ENCODE measurements at places on chromosomes 2 and 18.

GRCh38 chr2:163246135-163246534, 407.6 kb upstream of the KCNH7 start:
- DNase-seq = no peak

DNA sequence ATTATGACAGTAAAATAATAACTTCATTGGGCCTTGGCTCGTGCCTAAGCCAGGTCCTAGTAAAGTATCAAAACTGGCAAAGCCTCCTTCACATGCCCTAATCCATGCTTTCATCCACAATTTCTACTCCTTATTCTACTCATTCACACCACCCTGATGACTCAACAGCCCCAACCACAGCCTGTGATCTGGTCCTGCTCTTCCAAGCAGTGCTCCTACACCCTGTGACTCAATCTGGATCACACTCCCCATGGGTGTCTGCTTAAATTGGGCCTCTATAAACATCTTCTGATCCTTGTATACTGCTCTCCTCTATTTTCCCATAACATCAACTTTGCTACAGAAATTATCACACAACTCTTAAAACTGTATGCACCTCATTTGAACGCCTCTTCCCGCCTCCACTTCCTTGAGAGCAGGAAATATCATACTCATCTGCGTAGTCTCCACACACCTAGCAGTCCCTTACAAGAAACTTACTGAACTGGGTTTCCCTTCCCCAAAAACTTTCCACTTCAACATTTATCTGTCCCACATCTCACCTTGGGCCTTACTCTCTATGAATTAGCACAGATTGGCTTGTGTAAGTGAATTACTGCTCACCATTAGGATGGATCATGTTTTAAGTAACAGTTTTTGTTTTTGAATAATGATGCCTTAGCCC, 15.9 kb downstream of the GTF3C3 start:
- DNase-seq = no peak

- DNase-seq = no peak
Observed at GRCh38 chr18:45056926-45057325, 376.2 kb downstream of the SETBP1 start.

- DNase-seq = no peak
Observed at GRCh38 chr2:216312441-216312840, 59.8 kb downstream of the MARCHF4 start.

DNA sequence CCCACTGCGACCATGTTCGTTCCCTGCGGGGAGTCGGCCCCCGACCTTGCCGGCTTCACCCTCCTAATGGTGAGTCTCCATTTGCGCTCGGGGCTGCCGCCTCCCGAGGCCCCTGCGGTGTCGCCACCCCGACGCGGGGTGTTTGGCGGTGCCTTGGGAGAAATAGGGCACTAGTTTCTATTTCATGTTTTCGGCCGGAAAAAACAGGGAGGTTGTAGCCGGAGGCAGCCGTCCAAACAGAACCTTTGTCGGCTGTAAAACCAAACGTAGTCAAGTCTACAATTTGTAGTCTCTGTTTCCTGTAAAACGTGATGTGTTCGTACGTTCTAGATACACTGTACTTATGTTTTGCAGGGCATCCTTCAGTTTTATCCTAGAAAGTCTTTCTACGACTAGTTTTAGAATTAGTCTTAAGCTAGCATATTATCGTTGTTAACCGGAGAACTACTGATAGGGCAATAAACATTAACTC, 290 bp downstream of the PSMG2 start:
- no peak for DNase-seq

GRCh38 chr2:65937379-65938160, 497.4 kb upstream of the MEIS1 start:
- DNase-seq = no peak

DNA sequence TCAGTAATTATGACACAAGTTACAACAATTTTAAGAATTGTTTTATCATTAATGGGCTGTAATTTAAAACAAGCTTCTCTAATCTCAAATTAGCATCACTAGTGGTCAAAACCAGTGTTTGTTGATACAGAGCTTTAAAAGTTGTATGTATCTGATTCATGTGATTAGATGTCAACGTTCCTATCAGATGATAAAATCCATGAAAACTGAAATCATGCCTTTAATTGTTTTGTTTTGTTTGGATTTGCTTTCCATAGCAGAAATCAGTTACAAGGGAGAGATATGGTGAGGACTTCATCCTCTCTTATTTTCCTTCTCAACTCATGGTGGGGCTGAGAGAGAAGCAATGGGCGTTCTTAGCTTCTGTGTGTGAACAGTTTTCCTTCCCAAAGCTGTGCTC, 469.6 kb downstream of the PID1 start:
- DNase-seq = no peak

GRCh38 chr2:150225030-150225429, 262.4 kb downstream of the RND3 start:
- DNase-seq = no peak

GRCh38 chr18:74183130-74183529, 34.8 kb downstream of the TIMM21 start:
- DNase-seq = no peak

GRCh38 chr2:147689220-147689909, 155.5 kb upstream of the ACVR2A start:
- no peak for DNase-seq

DNA sequence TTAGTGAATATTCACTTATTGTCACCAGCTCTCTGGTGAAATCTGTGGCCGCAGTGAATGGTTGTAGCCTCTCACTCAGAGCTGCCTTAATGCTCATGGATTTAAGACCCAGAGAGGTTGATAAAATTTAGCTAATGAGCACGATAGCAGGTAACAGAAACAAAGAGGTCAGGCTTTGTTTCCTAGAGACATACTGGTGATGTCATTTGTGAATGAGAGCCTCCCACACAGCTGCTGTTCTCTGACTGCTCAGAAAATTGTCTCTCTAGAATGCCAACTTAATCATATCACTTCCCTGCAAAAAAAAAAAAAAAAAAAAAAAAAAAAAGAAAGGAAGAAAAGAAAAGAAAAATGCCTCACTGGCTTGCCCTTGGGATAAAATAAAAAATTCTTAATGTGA, 411.7 kb upstream of the MYT1L start:
- DNase-seq = no peak

DNA sequence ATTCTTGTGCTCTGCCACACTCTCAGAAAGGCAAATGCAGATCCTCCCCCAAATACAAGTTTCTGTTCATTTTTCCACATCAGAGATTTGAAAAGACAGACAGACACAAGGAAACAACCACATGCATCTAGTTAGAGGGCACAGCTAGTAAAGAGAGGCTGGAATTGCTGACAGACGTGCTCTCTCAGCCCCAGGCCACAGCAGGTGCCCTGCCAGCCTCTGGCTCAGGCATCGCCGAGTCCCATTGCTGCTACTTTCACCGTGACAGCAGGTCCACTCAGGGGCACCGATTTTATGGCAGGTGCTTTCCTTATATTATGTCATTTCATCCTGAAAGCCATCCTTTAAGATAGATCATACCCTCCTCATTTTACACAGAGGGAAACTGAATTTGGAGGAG, 507.5 kb downstream of the EIPR1 start:
- no peak for DNase-seq

DNA sequence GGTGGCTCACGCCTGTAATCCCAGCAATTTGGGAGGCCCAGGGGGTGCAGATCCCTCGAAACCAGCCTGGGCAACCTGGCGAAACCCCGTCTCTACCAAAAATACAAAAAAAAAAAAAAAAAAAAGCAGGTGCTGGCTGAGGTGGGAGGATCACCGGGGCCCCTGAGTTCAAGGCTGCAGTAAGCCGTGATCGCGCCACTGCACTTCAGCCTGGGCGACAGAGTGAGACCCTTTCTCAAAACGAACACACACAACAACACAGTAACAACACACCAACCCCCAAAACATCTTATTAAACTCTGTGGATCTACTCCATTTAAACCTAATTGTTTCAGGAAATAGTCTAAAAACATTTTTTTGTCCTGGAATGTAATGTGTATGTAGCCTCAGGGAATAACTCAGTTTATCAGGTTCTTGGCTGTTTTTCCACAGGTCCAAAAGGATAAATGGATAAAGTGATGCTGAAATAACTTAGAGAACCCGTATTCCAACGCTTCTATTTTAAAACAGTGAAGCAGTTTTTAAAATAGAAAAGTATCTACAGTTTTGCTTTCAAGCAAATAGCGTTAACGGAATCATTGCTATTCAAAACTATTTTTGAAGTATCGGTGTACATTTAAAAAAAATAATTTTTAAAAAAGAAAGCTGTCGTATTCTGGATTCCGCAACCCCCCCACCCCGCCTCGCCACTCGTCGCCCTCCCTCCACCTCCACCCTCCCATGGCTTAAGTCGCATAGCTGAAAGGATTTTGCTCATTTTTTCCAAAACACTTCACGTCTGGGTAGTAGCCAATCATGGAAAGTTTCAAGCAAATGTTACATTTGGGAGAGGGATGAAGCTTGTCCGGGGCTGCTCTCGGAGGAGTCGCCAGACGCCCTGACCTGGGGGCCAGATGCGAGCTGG, 895 bp upstream of the GLS start:
- DNase-seq = no peak

DNA sequence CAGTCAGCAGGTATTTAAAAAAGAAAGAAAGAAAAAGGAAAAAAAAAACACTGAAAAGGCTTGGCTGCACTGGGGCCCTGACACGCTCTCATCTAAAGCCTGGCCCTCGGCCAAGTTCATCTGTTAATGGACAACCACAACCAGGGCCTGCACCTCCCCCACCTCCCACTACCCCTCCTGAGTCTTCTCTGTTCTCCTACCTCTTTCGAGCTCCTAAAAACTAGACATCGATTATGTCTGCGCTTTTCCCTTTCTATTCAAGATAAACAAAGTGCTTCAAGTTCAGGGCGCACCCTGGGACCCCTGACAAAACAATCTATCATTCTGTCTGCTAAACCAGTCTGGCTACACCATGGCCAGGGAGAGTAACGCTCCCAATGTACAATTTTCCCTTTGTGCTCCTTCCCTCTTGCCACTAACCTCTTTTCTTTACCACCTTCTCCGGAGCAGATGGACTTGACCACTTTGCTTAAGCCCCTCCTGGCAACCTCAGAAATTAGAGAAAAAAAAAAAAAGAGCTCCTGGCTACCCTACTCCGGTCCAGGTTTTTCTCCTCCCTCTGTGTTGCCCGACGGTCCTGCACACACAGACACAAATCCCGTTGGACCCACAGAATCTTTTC, 22.7 kb downstream of the BCL11A start:
- DNase-seq = peak; percentile 68

- peak; percentile 49 for DNase-seq
Observed at GRCh38 chr18:48408727-48409590, at the start of gene ZBTB7C. TSS of gene ZBTB7C (minus strand) at chr18:48409383.

DNA sequence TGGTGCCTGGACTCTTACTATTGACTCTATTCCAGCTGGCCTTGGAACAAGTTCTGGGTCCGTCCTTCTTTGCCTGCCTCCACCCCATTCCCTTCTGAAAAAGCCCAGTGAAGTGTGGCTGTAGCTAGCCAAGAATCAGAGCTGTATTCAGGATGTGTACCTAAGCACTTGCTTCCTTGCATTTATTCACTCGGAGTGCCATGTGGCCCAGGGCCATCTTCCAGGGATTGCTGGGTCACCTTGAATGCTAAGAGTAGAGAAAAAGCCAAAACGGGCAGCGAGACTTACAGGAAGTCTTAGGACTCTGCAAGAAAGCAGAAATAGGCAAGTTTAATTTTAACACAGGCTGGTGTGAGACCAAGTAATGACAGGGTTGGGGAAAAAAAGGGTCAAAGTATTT, 4.1 kb downstream of the ITGA6 start:
- no peak for DNase-seq

DNA sequence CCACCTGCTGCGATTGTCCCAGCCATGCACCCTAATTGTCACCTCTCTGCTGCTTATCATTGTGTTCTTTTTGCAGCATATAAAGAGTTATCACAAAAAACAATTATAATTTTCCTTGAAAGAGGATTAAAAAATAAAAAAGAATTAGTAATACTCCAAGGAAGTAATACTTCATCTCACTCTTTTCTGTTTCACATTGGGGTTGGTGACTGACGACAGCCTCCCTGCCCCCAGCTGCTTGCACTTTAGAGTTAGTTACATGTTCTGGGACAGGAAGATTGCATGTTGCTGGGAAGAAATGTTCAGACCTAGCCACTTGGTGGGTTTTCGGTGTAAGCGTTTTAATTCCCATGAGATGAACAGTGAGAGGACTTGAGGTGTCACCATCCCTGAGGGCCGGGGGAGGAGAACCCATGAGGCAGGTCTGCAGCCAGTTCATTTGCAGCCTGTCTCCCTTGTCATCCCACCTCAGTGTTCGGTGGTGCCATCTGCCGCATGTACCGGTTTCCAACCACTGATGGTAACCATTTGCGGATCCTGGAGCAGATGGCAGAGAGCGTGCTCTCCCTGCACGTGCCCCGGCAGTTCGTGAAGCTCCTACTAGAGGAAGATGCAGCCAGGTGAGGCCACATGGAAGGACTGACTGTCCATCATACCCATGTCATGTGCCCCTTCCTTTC, 69.1 kb downstream of the COA5 start:
- no peak for DNase-seq

GRCh38 chr2:105287692-105288091, 41.8 kb downstream of the TGFBRAP1 start:
- DNase-seq = peak; percentile 57

- DNase-seq = no peak
Observed at GRCh38 chr2:73408198-73408597, 22.6 kb downstream of the ALMS1 start.

DNA sequence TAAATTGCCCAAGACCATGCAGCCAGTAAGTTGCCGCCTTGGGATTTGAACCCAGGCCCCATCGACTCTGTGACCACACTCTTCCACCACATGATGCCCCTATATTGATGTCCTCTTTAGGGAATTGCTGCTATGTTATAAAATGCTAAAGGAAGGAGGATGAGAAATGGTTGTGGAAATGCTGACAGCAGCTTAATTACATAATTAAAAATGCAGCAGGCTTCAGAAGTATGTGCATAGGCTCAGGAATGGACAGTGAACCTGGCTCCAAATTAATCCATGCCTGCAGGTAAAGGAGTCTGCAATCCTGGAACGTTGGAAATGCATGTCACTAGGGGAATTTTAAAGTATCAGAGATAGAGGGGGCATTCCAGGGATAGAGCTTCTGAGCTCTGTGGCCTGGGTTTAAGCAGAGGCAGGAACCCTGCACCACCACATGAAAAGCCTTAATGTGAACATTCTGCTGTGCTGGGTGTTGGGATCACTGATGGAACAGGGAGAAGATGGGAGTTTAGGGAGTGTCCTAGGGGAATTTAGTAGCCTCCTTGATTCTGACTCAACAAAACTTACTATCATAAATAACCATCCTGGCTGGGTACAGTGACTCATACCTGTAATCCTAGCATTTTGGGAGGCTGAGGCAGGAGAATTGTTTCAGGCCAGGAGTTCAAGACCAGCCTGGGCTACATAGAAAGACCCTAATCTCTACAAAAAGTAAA, 76.1 kb upstream of the CCDC85A start:
- DNase-seq = no peak

- no peak for DNase-seq
Observed at GRCh38 chr2:12910431-12910830, 193.7 kb downstream of the TRIB2 start.

GRCh38 chr18:69870736-69871135, 76.9 kb downstream of the CD226 start:
- no peak for DNase-seq

- DNase-seq = no peak
Observed at GRCh38 chr2:25445464-25445863, 103.7 kb upstream of the DNMT3A start.
